ENCODE measurements at places on chromosomes 7 and 10.

GRCh38 chr10:116098411-116099022, 174.5 kb downstream of the GFRA1 start:
- DNase-seq, result no peak

DNA sequence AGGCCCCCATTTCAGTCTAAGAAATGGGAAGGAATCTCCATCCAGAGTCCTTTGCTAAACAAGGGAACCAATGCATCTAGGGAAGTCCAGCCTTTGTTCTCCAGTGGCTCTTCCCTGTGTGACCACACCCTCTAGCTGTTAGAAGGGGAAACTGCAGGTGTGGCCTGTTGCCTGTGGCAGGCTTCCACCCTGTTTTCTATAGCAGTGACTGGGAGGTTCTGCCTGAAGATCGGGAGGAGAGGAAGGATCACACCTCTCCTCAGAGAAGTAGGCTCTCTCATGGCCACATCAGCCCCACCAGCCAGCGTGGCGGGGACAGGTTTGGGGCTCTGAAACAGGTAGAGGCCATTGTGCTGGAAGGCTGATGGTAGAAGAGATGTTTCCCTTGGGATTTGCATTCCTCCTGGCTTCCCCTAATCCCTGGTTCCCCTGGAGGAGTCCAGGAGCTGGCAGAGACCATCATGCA, 47.7 kb upstream of the TRIM8 start:
- DNase-seq, result no peak

DNA sequence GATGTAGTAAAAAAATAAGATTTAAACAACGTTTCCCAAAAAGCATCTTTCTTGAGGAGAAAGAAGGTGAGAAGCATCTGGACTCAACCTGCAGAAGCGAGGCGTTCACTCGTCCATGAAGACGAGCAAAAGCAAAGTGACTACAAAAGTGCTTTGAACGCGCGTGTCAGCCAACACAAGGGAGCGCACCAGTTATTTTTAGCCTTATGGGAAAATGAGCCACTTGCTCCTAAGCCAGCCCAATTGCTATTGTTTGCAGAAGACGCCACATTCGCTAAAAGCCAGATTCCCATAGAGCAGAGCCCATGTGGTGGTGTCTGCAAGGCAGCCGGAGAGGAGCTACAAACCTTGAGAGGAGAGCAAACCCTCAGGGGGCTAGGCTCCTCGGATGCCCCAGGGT, 122.5 kb downstream of the FAM53B start:
- no peak for DNase-seq

DNA sequence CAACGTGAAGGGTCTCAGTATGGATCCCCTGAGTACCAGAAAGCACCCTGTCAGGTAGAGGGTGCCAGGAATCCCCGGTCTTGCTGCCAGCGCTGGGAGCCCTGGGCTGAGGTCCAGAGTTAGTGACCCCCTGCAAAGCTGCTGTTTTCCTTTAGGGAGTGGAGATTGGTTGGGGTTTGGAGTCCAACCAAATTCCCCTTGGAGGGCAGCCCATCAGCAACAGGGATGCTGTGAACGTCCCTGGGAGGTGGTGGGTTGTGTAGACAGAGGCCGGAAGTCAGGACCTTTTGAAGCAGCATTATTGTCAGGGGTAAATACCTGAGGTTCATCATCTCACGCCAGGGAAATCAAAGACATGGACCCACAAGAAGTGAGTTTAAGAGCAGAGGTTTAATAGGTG, 104.2 kb downstream of the COL26A1 start:
- DNase-seq, result no peak

- no peak for DNase-seq
These were observed 325.6 kb downstream of the HPSE2 start for GRCh38 chr10:98910048-98910447.

GRCh38 chr7:41047789-41048191, 655.1 kb downstream of the INHBA start:
- DNase-seq, result no peak

GRCh38 chr10:1345368-1345767, 289.2 kb downstream of the WDR37 start:
- no peak for DNase-seq

DNA sequence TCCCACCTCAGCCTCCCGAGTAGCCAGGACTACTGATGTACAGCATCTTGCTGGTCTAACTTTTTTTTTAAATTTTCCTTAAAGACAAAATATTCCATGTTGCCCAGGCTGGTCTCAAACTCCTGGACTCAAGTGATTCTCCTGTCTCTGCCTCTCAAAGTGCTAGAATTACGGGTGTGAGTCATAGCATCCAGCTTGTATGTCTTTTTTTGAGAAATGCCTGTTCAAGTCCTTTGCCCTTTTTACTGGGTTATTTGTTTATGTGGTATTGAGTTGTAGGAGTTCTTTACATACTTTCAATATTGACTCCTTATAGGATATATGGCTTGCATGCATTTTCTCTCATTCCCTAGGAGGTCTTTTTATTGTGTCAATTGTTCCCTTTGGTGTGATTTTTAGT, 486.4 kb downstream of the MAGI2 start:
- no peak for DNase-seq

DNA sequence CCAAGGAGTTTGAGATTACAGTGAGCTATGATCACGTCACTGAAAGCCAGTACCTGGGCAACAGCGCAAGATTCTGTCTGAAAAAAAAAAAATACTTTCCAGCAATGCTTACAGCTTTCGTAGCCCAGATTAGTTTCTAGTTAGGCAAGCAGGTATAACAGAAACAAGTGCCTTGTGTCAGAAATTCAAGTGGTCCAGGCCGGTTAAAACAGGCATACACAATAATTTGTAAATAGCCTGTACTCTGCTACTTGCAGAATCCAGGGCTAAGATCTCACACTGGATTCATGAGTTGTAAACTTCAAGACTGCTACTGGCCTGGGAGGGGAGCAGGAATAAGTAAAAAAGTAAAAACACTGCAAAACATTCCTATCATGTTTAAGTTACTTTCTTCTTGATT, 512.9 kb downstream of the IPMK start:
- no peak for DNase-seq

DNA sequence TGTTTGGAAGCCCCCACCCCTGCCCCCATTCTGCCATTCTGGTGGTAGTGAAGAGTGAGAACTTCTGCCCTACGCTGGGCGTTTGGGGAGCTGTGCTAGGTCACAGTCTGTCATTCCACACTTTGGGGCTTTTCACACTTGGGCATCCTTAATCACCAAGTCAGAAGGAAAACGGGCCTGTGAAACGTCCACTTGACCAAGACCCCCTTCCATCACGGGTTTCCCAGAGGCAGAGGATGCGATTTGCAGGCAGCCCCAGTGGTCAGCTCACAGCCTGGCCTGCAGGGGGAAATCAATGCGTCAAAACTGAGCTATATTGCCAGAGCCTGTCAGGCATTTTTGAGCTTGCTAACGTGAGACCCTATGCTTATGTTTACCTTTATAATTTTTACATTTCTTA, 663.3 kb upstream of the MGMT start:
- no peak for DNase-seq

DNA sequence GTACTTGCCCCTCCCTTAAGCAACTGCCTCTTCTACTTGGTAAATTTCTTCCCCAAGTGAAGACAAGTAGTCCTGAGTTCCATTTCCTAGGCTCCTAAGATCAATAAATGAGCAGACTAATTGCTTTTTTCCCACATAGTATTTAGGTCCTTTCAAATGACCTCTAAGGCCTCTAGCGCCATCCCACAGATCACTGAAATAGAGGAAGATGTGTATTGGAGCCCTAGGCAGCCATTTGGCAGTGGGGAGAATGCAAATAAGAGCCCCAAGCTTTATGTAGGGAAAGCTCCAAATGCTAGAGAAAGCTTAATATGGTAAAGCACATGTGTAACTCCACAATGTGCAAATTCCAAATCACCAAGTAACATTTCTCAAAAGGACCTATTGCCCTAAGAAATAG, 316.5 kb upstream of the PHF14 start:
- no peak for DNase-seq

- DNase-seq, result no peak
These were observed 107.0 kb upstream of the BTBD16 start for GRCh38 chr10:122164023-122164601.

DNA sequence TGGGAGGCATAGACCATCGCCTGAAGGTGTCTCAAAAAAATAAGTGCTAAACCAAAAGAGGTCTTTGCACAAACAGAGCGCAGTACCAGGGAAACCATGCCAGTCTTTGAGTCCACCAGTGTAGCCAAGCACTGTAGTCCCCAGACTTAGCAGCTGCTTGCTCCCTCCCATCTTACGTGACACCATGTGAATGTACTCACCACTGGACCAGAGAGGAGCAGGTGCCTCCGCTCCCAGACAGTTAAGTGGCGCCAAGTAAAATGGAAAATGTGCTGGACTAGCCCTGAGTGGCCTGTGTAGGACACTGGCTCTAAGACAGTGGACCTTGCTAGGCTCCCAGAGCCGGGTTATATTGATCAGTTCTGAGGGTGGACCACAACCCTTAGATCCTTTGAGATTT, 47.7 kb upstream of the PLEKHA1 start:
- DNase-seq, result no peak

GRCh38 chr10:124993736-124994451, 52.0 kb downstream of the ZRANB1 start:
- DNase-seq, result no peak

- DNase-seq, result no peak
These were observed 23.5 kb downstream of the SGCE start for GRCh38 chr7:94632338-94633013.

DNA sequence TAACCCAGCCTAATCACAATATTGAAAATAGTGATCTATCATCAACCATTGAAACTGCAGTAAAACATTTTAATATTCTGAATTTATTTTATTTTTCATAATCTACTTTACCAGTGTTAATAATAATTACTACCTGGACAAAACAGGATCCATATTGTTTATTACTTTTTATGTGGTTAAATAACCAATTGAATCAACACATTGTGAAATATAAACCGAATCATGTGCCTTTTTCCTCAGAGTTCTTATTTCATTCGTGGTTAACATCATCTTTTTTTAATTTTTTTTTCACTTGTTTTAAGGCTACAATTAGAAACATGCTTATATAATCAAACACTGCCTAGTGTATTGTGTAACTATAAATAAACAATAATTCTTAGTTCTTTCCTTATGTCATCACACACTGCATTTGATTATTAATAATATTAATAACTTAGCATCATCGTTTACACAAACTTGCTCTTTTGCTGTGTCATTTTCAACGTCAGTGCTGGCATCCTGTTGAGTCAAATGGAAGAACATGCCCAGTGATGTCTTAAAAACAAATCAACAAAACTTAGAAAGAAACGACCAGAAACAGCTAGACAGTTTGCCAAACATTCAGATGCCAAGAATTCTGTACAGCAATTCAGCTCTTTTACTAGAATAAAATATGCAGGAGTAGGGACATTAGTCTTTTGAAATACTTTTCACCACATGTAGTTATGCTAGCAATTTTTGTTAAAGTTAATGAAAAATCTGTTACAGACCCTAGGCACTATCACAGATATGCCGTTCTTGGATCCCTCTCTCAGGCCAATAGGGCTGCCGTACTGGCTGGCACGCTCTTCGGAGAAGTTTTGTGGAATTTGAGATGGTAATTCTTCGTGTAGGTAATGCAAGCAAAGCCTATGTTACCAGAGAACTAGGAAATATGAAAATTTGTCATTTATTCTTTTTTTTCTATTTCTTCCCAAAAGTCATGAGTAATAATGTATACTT, 330.4 kb upstream of the SEMA3A start:
- DNase-seq, result no peak

DNA sequence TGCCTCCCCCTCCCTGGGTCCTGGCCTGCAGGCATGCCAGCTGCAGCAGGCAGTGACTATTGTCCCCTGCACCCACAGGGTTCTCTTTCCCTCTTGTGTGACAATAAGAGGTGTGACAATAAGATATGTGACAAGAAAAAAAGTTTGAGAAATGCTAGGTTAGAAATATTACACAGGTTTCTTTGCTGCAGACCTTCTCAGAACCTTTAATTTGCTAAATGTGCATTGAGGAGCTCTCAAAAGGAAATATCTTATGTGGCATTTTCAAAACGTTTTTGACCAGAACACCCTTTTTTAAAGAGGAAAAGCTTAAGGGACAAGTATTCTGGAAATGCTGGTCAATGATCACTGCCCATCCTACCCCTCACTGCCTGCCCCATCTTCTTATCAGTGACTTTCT, 117.5 kb downstream of the COL13A1 start:
- no peak for DNase-seq

DNA sequence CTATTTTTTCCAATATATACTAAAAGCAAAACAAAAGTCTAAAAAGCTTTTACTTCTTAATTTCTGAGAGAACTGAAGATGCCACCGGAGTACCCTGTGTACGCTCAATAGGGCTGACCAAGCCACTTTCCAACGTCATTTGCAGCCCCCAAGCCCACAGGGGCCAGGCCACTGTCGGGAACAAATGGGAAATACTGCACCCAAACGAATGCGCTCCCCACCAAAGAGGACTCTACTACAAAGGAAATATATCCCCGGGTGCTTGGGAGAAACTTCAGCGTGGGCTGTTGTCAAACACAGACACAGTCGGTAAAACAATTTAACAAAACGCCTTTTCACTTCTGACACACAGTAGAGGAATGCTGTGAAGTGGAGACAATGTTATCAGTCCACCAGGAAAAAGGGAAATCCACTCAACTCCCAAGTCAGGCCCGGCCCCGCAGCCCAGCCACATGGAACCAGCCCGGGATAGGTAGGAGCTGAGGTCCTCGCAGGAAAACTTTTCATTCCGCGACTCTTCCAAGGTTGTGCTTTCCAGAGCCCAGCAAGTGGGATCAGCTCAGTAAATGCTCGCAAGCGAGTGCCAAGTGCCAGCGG, 1.4 kb downstream of the PARD3 start:
- no peak for DNase-seq

DNA sequence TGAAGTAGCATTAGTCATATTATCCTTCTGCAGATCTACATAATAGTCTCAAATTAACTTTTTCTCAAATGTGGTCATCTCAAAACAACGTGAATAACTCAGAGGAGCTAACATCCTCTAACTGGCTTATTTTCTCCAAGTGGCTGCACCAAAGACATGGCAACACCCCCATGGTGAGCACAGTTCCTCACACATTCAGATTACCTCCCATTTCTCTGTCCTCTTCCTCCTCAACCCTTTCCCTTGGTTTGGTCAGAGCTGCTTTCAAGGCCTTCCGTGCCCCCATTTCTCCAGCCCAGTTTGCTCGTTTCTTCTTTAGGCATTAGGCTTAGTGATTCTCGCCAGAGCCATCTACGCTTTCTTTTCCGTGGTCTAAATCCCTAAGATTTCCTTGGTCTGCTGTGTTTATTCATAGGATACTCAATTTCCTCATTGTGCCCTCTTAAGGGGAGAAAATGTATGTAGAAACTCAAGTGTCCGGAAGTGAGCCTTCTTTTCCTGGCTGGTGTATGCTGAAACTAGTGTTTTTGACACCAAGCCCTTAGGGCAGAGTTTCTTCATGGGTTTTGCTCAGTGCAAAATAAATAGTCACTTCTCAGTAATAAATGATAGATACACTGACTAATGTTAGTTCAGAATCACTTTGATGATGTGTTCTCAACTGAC, 2.6 kb downstream of the MET start:
- DNase-seq, result no peak

DNA sequence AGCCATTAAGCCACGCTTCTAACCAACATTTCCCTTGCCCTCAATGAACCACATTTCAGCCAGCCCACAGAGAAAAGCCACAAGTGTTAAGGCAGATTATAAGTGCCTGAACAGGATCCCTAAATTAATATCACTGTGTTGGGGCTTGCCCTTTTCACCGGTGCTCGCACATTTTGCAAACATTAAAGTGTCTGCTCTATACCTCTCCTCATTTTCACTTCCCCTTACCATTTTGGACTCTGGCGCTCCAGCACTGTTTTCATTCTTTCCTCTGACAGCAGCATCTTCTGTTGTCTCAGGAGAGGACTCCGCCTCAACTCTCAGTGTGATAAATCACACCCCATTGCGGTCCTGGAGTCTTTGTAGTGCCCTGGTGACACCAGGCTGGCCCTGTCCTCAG, 274.2 kb downstream of the BAMBI start:
- DNase-seq, result no peak
